ENCODE measurements at places on chromosomes 7 and 10.

GRCh38 chr10:84743483-84743882 is 415.1 kb downstream of the CCSER2 start:
- DNase-seq, result no peak

DNA sequence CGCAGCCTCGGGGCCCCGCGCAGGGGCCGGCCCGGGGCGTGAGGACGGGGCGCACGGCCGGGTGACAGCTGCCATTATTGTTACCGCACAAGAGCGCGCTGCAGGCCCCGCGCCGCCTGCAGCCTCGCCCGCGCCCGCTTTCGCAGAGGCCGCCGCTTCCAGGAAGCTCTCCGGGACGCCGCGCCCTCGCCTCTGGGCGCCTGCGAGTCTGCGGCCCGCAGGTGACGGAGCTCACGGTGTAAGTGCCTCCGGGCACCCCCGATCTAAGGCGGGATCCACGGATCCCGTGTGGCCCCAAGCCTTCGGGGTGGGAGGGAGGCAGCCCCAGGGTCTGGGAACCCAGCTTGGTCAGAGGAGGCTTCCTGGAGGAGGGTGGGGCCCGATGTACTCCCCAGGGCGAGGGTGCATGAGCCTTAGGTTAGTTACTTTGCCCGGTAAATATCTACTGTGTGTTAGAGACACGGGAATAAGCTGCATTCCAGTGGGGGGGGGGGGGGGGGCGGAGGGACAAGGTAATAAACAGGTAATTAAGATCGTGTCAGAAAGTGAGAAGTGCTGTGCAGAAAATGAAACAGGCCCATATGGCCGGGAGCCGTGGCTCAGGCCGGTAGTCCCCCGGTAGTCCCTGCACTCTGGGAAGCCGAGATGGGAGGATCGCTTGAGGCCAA is 638 bp downstream of the IQCE start:
- peak; percentile 23 for DNase-seq

GRCh38 chr7:49038821-49039358 is 114.5 kb downstream of the CDC14C start:
- no peak for DNase-seq

- DNase-seq, result no peak
These were observed 16.2 kb upstream of the TES start for GRCh38 chr7:116194115-116194514.

DNA sequence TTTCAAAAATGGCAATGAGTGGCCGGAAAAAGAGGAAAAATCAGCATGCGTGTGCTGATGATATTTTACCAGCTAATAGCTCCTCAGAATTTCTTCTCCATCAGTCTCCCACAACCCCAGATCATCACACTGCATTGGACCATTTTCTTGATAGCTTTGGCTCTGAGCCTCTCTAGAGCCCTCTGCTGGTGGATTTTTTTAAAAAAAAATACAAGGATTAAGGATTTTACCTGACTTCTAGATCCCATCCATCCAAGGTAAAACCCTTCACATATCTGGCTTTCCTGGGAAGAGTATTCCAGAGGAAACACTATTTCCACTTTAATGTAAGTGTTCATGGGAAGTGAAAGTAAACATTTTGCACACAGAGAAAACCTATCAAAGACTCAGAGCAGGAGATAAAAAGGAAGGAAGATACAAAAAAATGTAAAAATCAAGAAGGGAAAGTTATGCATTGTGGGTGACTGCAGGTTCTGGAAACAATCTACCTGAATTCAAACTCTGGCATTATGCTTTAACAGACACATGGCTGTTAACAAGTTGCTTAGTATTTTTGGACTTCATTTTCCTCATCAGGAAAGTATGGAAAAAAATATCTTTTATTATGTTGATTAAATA is 380.9 kb downstream of the LRRTM3 start:
- DNase-seq, result peak; percentile 12

All from hematopoietic multipotent progenitor cell treated with erythropoietin and hydrocortisone succinate and interleukin-3 and kit ligand, for 8 days (in vitro differentiated cells).